B cell (primary cell): ENCODE measurements at places on chromosomes 13 and 19. TPM values are rescaled to one million over a fixed set of nuclear protein-coding genes. Genes with fewer than 3 reads are reported as not detected.
A peak's percentile ranks its signal among the peaks of the same experiment; 100 is the strongest.

GRCh38 chr13:39402221-39402970 is 200.6 kb downstream of the LHFPL6 start:
- no peak for DNase-seq

GRCh38 chr13:98216711-98217285 is 39.7 kb upstream of the RNF113B start:
- DNase-seq, result no peak

The MCF2L gene
- total RNA-seq, result 7.7 and 8.2 TPM in 2 replicates

- DNase-seq, result no peak
Measured at GRCh38 chr13:51921790-51922740, 60.3 kb downstream of the CCDC70 start.

- no peak for DNase-seq
Measured at GRCh38 chr13:20151612-20152011, 9.2 kb downstream of the GJA3 start.

The C19orf67 gene
- 1.2 TPM in 1 of 2 replicates, not detected in the other for total RNA-seq

The PTPRH gene
- not detected in 2 replicates for total RNA-seq

- no peak for DNase-seq
Measured at GRCh38 chr13:33879118-33879517, 61.2 kb downstream of the RFC3 start.

DNA sequence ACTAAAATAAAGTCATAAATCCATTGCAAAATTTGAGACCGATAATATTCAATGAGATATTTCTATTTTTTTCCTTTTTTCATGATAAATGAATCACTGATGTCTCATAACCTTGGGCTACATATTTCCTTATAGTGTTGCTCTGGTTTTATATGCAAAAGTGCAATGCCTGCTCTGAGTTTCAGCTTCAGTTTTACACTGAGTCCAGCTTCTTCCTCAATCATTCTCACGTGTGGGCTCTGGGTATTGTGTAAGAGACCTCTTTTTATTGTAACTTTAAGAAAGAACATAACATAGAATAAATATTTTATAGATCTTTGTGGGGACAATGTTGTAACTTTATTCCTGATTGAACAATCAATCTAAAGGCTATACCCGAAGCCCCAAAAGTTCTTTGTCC is 280.2 kb upstream of the EDNRB start:
- DNase-seq, result no peak

The LILRB5 gene
- total RNA-seq, result 0.05 and 0.17 TPM in 2 replicates

The GPALPP1 gene
- total RNA-seq, result 41.8 and 45.6 TPM in 2 replicates

GRCh38 chr19:54430306-54431254 is 15.3 kb downstream of the TTYH1 start:
- DNase-seq, result peak; percentile 53

GRCh38 chr13:48831248-48831647 is 144.5 kb upstream of the FNDC3A start:
- DNase-seq, result no peak

DNA sequence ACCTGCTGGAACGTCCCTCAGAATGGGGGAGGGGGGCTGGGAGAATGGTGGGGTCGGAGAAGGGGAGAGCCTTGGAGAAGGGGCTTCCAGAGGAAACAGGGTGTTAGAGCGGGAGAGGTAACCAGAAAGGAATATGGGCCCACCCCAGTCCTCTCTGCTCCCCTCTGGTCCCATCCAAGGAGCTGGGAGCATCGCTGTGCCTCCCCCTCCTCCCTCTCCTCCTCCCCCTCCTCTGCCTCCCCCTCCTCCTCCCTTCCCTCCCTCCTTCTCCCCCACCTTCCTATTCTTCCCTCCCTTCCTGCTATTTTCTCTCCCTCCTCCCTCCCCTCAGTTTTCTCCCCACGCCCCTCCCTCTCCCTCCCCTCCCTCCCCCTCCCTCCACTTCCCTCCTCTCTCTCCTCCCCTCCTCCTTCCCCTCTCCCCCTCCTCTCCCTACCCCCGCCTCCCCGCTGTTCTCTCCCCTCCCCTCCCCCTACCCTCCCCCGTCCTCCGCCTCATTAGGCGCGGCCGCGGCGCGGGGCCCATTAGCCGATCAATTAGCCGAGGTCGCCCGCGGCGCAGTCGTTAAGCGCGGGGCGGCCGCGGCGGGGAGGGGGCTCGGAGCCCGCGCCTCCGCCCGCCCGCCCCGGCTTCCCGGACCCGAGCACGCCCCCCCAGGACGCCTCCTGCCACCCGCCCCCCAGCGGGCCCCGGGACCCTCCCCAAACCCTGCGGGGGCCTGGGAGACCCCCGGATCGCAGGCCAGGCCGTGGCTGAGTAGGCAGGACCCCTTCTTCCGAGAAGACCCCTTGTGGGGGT is 15.4 kb downstream of the TLE5 start:
- no peak for DNase-seq

GRCh38 chr19:10740798-10741197 is 22.9 kb downstream of the DNM2 start:
- DNase-seq, result no peak

GRCh38 chr19:57664269-57665127 is 4.2 kb upstream of the ZSCAN4 start:
- peak; percentile 51 for DNase-seq

The NLRP7 gene
- 0.07 TPM in 1 of 2 replicates, not detected in the other for total RNA-seq

The CPT1C gene
- 1.7 TPM in 1 of 2 replicates, not detected in the other for total RNA-seq

GRCh38 chr13:49938314-49938713 is 2.2 kb upstream of the SPRYD7 start:
- DNase-seq, result peak; percentile 76

- DNase-seq, result no peak
Measured at GRCh38 chr13:48942131-48942530, 33.6 kb upstream of the FNDC3A start.

DNA sequence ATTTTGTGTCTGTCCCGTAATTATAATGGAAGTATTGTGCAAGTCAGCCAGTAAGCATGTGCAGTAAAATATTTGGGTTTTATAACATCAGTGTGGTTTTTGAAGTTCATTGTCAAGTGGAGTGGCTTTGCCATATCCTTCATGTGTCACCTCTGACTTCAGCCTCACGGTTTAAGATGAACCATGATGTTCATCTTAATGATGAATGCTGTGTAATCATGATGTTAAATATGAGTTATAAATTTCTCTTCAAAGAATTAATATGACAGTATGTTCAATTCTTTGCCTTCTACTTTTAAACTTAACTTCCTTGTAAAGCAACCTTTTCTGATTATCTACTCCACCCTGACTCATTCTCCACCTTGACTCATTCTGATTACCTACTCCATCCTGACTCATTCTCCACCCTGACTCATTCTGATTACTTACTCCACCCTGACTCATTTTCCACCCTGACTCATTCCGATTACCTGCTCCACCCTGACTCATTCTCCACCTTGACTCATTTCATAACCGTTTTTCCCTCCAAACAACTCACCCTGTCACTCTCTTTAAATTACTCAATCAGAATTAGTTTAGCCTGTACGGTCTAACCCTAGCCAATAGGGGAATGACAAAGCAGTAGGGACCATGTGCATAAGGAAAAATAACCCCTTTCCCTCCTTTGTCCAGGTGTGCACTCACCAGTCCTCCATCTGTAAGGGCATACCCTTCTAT is 50.3 kb upstream of the ANKRD10 start:
- DNase-seq, result no peak

The ZNF208 gene
- total RNA-seq, result 11.4 and 12.4 TPM in 2 replicates

The EMC10 gene
- 81.1 and 88.1 TPM in 2 replicates for total RNA-seq

DNA sequence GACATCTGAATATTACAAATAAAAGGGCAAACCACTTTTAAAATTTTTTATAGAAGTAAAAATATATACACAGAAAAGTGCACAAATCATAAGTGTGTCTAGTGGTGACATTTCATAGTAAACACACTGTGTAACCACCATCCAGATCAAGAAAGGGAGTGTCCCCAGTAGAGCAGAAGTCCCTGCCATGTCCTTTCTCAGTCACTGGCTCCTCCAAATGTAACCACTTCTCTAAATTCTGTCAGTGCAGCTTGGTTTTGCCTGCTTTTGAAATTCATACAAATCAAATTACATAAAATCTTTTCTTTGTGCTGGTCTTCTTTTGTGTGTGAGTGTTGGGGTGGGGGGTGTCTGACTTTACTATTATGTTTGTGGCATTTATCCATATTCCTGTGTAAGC is 116.5 kb downstream of the RBM26 start:
- DNase-seq, result no peak

The RUBCNL gene
- 370 and 392 TPM in 2 replicates for total RNA-seq

The SUPT5H gene
- 195 and 203 TPM in 2 replicates for total RNA-seq

- DNase-seq, result no peak
Measured at GRCh38 chr13:69856331-69856730, 251.3 kb upstream of the ATXN8OS start.
